ENCODE measurements at places on chromosomes 16 and 17. TPM values are rescaled to one million over a fixed set of nuclear protein-coding genes. Genes with fewer than 3 reads are reported as not detected.

The GRAPL gene
- not detected for total RNA-seq

The NOTUM gene
- total RNA-seq, result not detected

The NPIPA7 gene
- total RNA-seq, result not detected

The CLEC3A gene
- not detected for total RNA-seq

The GCGR gene
- total RNA-seq, result not detected

The SPATA32 gene
- under 0.01 TPM for total RNA-seq

The CACNG3 gene
- not detected for total RNA-seq

Measured in regular cardiac myocyte (primary cell).